Cortex of kidney (tissue), 1 donor: ENCODE measurements at places on chromosomes 6 and 20.

DNA sequence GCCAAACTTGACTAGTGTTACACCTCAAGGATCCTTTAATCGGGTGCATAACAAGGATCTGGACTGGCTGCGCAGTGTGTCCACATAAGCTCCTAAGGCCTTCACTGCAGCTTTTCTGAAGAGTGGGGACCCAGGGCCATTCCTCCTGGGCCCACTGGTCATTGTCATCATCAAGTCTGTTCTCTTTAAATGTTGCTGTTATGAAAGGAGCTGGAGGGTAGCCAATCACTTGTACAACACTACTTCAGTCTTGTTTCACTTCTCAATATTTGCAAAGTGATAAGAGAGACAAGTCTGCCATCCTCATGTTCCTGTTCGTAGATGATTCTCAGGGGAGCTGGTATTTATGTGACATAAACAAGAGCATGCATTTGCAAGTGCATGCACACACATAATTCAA is 149.8 kb downstream of the SYNDIG1 start:
- no peak for DNase-seq

- no peak for DNase-seq
These were observed 525 bp downstream of the MACROD2 start for GRCh38 chr20:13995841-13996240.

GRCh38 chr6:112202639-112203341 is 51.6 kb downstream of the LAMA4 start:
- no peak for DNase-seq

- DNase-seq: no peak
These were observed 105.8 kb downstream of the JAG1 start for GRCh38 chr20:10568032-10568431.

GRCh38 chr20:40965671-40966070 is 63.0 kb upstream of the TOP1 start:
- no peak for DNase-seq

GRCh38 chr6:90097356-90097755 is 199.3 kb downstream of the BACH2 start:
- no peak for DNase-seq
